ENCODE measurements at places on chromosomes 7 and 10.

GRCh38 chr7:145633513-145633912, 483.1 kb upstream of the CNTNAP2 start:
- DNase-seq: no peak

DNA sequence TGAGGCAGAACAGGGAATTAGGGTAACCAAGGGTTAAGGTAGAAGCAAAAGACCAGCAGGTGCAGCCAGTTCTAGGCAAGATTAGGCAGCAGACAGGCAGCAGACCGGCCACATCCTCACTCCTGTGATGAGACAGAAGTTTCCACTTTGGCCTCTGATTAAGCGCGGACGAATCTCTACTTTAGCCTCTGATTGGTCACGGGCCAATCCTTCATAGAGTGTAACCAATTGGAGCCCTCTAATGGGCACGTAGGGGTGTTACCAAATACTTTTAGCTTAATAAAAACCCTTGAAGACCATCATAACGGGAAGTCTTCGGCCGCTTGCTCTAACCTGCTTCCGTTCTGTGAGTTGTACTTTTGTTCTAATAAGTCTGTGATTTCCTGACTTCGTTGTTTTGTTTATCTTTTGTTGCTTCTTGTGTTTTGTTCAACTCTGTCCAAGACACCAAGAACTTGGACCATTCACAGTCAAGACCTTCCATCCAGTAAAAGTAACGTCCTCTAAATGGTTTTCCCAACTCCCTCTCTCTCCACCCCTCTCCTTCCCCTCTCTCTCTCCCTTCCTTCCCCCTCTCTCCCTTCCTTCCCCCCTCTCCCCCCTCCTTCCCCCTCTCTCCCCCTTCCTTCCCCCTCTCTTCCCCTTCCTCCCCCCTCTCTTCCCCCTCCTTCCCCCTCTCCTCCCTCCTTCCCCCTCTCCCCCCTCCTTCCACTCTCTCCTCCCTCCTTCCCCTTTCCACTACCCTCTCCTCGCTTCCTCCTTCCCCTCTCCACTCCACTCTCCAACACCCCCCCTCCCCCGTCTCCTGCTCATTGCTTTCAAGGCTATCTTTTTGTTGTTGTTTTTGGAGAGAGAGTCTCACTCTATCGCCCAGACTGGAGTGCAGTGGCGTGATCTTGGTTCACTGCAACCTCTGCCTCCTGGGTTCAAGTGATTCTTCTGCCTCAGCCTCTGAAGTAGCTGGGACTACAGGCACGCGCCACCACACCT, 13.2 kb upstream of the MALSU1 start:
- no peak for DNase-seq

GRCh38 chr10:124600051-124600880, 138.6 kb downstream of the LHPP start:
- DNase-seq: no peak

DNA sequence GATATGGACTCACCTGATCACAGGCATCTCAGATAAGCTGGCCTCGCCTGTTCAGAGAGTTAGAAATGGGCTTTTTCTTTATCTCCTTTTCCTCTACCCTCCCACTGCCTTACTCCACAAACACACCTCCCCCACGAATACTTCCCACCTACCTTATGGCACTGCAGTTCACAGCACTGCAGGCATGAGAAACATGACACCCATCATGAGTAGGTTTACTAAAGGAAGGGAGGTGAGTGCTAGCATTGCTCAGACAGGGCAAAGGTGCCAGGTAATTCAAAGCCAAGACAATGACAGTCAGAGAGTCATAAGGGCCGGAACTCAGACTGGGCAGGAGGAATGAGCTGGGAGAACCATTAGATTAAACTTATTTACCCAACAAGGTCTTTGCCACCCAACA, 220.6 kb downstream of the FAM107B start:
- DNase-seq: no peak

DNA sequence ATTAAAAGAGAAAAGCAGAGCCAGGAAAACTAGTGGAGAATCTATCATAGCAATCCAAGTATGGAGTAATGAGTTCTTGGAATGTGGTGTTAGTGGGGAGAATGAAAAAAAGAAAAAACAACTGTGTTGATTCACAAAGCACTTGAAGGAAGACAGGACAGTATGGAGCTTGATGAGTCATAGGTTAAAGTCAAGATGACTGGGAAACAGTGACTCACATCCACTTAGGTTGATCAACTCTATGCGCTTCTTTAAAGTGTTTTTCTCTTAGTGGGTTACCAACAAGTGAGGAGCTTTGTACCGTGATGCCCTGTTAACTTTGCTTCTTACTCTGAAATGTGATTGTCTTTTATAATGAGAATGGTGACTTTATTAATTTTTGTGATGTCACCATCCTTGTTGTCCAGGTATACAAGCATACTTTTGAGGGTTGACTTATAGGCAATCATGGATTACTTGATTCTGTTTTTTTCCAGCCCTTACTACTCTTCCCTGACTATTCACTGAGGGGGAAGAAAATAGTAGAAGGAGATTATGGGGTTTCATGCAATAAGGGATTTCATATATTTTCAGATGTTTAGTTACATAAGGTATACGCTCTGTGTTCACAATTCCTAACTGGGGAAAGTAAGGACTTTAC, 32.1 kb upstream of the MDFIC start:
- DNase-seq: peak; percentile 99

DNA sequence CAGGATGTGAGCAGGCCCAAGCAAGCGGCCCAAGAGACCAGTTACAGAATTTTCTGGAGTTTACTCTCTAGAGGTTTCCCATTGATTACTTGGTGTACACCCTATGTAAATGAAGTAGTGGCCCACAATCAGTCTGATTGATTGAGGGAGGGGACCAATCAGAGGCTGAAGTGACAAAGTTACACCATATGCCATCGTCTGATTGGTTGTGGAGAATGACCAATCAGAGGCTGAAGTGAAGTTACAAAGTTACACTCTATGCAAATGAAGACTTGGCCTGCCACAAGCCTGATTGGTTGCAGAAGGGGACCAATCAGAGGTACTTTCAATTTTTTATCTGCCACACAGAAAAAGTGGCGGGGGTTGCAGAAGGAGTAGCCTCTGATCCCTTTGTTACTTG, 83.7 kb downstream of the KIF20B start:
- no peak for DNase-seq

- DNase-seq: no peak
Measured at GRCh38 chr7:145123502-145123901, 287.6 kb upstream of the TPK1 start.

DNA sequence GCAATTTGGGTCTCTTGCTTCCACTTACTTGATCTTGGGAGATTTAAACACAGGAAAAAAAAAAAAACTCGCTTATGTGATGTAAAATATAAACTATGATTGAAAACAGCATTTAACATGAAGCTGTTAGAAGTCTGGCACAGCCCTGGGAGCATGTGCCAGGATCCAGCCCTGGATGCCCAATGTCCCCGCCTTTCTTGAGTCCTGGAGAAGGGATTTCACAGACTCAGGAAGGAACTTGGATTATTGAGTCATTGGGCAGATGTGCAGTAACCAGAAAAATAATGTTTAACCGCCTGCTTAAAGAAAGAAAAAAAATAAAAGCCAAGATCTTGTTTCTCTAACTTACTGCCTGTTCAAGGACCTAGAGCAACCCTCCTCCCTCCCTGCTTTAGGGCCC, 3.7 kb upstream of the JCAD start:
- no peak for DNase-seq

DNA sequence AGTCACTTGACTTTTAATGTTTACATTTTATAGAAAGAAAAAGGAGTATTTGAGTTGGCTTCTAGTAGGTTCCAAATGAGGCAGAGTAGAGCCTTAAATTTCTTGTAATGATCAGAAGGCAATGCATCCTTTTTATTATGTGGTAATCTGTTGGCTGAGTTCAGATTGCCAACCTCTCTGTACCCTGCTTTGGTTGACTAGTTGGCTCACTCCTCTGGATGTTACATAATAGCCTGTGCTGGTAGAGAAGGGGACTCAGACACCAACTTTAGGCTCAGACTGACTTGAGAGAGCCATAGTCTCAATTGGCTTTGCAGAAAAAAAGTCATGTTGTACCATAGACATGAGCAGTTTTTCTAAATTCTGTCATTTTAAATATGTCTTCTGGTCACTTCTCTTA, 46.8 kb upstream of the GLCCI1 start:
- DNase-seq: no peak

Measured in non-pigmented ciliary epithelial cell (primary cell).